ENCODE measurements at places on chromosomes 13 and 19. TPM values are rescaled to one million over a fixed set of nuclear protein-coding genes. Genes with fewer than 3 reads are reported as not detected.

SHD gene
- not detected for polyA plus RNA-seq

GIPC3 gene
- 0.36 TPM for polyA plus RNA-seq

PLIN4 gene
- polyA plus RNA-seq, result 0.01 TPM

ANKRD24 gene
- polyA plus RNA-seq, result 0.25 TPM

NPHS1 gene
- polyA plus RNA-seq, result not detected

- peak; percentile 86 for DNase-seq
Measured at GRCh38 chr19:32876919-32877285, 7.3 kb upstream of the SLC7A9 start.

DNA sequence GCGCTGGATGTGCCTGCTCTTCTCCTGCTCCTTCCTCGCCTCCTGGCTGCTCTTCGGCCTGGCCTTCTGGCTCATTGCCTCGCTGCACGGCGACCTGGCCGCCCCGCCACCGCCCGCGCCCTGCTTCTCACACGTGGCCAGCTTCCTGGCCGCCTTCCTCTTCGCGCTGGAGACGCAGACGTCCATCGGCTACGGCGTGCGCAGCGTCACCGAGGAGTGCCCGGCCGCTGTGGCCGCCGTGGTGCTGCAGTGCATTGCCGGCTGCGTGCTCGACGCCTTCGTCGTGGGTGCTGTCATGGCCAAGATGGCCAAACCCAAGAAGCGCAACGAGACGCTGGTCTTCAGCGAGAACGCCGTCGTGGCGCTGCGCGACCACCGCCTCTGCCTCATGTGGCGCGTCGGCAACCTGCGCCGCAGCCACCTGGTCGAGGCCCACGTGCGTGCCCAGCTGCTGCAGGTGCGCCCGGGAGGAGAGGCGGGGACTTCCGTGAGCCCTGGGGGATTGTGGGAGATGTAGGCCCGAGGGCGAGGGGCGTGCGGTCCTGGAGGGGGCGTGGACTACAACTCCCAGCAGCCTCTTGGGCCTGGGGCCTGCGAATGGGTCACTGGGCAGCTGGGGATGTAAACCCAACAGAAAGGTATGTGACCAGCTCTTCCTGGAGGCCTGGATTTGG lies 6.7 kb downstream of the KCNJ14 start:
- DNase-seq, result no peak

DNA sequence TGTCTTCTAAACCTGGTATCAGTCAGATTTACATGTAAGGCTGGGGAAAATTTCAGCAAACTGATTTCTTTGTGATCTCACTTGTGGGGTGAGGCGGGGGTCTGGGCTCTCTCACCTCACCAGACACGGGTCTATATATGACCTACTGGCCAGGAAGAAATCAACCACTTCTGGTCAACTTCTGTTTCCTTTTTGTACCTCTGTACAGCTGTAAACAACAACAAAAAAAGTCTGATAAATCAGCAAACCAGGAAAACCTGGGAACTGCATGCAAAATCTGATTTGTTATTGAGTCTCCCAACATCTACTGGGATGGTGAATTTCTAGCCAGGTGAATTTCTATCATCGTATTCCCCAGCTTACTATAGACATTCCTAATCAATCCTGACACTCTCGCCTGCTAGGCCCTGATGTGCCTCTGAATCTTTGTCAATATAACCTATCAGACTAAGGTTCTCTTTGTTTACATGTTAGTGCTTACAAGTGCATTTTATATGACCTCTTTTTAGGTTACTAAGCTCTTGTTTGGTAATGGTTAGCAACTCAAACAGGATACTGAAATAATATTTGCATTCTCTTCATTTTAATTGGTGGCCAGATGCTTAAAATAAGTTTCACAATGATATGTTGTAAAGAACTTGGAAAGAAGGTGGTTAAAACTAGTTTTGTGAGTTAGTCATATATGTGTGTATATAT lies 77.7 kb downstream of the LRRC63 start:
- no peak for DNase-seq

- DNase-seq, result no peak
Measured at GRCh38 chr13:108020027-108020426, 195.3 kb downstream of the LIG4 start.

GRCh38 chr13:24226762-24227161 lies 66.2 kb downstream of the SPATA13 start:
- DNase-seq, result no peak

DNA sequence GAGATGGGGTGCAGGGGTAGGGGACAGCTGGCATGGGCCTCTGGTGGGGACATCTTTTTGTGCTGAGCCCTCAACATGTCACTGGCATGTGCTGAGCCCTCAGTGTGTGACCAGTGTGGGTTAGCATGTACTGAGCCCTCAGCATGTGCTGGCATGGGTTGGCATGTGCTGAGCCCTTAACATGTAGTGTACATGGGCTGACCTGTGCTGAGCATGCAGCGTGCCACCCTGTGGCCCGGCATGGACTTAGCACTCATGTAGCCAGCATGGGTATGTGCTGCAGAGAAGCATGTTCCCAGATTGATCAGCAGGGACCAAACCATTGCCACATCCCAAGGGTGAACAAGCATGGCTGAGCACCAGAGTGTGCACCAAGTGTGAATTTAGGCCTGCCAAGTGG lies 11.5 kb downstream of the HIPK4 start:
- no peak for DNase-seq

DNA sequence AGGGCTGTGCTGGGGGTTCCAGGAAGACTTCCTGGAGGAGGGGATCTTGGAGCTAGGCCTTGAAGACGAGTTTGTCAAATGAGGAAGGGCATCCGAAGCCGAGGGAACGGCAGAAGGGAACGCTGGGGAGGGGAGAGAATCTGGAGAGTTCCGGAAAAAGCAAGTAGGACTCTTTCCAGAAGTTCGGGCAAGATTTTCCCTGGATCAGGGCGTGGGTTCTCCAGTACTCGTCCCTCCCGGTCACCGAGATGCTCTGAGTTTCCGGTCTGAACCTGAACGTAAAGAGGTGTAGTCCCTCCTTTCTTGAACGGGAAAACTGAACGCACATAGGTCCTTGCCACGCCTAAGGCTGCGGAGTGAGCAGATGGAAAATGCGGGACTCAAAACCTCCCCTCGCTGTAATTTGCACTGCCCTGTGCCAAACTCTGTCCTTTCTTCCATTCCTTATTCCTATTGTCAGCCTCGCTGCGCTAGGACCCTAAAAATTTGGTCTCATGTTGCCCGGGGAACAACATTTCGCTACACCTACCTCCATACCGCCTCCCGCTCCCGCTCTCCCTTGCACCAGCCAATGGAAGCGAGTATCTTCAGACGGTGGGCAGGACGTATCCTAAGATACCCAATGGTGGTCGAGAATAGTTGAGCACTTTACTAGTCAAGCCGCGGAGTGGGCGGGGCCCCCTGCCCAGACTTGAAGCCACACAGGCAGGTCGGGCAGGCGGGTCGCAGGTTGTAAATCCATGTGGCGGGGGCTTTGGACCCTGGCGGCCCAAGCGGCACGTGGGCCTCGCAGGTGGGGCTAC lies at the start of gene GTPBP3:
Gene GTPBP3 (plus strand): TSS at position 682 of the 803 bp plus-strand sequence. CDS start 59 bp downstream, at position 741.
- DNase-seq, result peak; percentile 86

DNA sequence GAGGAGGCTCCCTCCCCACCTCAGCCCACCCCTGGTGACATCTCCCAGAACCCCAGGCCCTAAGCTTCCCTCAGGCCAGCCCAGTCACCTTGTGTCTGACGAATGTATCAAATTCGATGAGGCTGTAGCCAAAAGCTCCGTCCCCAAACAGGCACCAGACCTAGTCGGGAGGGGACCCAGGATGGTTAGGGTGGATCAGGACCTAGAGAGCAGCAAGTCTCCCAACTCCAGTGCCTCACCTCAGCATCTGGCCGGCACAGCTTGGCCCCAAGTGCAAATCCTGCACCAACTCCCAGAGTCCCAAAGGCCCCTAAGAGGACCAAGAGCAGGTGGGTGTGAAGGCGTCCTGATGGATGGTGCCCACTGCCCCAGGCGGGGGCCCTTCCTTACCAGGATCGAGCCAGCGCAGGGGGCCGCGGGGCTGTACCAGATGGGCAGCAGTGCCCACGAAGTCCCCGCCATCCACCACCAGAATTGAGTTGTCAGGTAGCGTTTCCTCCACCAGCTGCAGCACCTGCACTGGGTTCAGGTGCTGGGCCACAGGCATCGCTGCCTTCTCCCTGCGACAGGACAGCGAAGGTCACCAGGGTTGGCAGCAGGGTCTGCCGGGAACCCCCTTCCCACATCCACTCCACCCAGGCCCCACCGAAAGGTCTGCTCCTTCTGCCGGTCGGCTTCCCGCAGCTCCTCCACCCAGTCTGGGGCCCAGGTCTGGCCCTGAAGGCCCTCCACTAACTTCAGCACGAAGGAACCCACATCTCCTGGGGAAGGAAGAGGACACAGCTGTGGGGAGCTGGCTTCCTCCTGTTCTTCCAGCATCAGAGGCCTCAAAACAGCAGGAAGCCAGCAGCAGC lies 8.8 kb downstream of the SYDE1 start:
- DNase-seq, result no peak

DNA sequence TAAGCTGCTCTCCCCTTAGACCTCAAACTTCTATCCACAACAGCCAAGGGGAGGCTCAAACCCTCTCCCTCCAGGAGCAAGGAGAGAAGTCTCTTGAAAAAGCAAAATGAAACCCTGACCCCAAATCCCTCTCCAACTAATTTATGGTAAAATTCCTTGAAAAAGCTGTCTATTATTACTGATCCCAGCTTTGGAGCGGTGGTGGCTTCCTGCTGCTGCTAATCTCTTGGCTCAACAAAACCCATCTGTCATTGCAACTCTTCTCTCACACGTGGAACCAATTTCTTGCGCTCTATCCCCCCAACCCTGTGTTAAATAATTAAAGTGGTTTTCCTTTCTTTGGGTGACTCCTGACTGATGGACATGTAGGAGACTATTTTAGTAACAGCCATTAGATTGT lies 64.1 kb upstream of the OXGR1 start:
- DNase-seq, result no peak

- no peak for DNase-seq
Measured at GRCh38 chr19:35903550-35904179, 1.3 kb downstream of the HCST start.

- DNase-seq, result no peak
Measured at GRCh38 chr13:108705031-108705430, 75.6 kb downstream of the MYO16 start.

DNA sequence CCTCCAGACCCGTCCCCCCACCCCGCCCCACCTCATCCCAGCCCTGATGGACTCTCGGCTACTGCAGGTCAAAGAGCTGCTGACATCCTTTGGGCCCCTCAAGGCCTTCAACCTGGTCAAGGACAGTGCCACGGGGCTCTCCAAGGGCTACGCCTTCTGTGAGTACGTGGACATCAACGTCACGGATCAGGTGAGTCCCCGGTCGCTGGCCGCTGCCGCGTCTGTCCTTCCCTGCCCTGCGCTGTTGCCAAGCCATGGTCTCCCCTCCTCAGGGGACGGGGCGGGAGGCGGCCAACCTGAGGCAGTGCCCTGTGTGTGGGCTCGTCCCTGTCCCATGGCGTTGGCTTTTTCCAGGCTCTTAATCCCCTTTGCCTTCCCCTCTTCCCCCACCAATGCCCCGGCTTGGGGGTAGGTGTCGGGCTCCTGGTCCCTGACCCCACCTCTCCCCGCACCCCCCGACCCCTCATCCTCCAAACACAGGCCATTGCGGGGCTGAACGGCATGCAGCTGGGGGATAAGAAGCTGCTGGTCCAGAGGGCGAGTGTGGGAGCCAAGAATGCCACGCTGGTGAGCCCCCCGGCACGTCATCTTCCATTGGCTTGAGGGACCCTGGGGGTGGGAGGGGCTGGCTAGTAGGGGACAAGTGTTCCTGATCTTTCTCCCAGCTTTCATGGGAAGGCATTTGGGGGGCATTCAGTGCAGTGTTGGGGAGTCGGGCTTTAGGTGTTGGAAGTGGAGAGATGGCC lies 6.2 kb upstream of the EPN1 start:
- no peak for DNase-seq

GRCh38 chr13:33264620-33264978 lies 21.0 kb downstream of the STARD13 start:
- DNase-seq, result no peak

GRCh38 chr19:1470305-1471009 lies 8.6 kb downstream of the C19orf25 start:
- no peak for DNase-seq
